Activated T-helper 2 cell treated with anti-CD3 and anti-CD28 coated beads, Interferon-gamma antibody, Interleukin-2, Interleukin-4, amounts not matched to agents 10 μg/mL and 5 μg/mL and 100 μg/mL, durations not matched to agents 14 hours and 24 hours and 36 hours (primary cell): ENCODE measurements at places on chromosomes 12 and 14.

DNA sequence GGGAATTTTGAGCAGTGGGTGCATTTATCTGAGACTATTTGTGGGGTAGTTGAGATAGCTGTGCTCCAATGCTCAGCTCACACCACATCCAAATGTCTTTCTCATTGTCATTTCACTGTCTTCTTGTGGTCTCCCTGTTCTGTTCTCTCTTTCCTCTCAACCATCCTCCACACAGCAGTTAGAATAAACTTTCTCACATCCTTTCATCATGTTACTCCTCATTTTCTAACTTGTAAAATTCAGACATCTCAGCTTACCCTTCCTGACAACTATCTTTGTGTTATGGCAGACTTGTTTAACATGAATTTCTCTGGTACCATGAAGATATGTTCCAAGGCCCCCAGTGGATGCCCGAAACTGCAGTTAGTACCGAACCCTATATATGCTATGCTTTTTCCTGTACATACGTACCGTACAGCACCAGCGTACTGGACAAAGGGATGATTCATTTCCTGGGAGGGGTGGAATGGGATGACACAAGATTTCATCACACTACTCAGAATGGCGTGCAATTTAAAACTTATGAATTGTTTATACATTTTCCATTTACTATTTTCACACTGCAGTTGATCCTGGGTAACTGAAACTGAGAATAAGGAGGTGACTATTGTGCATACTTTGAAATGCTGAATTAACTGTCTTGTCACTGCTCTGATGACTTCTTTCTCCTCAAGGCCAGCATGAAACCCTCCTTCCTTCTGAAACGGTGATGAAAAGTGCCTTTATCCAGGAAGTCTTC is 177.1 kb upstream of the SLC38A2 start:
- peak; percentile 44 for DNase-seq

GRCh38 chr14:35335388-35336092 is 43.4 kb downstream of the PSMA6 start:
- no peak for DNase-seq

DNA sequence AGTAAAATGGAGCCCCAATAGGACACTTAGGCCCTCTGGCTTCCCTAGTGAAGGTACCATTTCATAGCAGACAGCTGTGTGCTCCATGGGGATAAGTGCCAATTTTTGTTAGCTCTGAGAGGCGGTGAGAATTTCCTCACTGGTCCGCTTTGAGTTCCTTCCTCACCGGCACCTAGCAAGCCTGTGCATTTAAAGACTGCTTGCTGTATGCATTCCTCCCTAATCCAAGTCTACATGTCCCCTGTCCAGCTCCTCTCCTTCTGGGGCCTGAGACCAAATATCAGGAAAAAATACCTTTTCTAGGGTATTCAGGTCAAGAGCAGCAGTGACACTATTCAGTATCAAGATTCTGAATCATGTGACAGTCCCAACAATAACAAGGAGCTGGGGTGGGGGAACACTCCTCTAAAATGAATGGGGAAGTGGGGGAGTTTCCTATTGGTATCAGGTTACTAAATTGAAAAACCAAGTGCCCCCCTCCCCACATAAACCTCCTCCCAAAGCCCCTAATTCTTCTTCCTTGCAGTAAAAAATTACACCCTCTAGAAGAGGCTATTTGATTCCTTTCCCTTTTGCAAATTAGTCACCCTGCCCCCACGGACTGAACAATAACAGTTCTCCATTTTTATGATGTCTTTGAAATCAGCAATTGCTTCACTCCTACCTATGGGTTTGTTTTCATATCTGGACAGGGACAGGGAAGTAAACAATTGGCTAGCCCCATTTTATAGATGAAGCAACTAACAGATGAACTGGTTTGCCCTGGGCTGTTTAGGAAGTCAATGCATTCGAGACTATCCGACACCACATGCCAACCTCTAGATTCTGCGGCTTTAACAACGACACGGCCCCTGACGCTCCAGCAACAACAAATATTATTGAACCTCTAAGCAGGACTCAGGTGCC is 28.9 kb downstream of the BCL11B start:
- no peak for DNase-seq

DNA sequence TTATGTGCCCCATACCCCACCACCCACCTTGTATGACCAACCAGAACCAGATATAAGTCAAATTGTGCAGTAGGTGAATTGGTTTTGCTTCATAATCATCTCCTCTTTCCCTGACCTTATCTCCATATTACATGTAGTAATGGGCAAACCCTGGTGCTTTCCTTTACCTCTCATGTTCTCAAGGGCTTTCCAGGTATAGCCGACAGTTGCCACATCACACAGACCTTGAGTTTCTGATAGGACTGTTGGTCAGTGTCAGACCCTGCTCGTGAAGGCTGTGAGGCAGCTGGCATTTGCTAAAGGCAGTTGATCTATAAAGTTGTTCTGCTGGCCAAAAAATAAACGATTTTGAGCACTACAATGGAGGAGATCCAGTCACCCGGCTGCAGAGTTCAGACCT is 145.9 kb downstream of the ALX1 start:
- DNase-seq: no peak

DNA sequence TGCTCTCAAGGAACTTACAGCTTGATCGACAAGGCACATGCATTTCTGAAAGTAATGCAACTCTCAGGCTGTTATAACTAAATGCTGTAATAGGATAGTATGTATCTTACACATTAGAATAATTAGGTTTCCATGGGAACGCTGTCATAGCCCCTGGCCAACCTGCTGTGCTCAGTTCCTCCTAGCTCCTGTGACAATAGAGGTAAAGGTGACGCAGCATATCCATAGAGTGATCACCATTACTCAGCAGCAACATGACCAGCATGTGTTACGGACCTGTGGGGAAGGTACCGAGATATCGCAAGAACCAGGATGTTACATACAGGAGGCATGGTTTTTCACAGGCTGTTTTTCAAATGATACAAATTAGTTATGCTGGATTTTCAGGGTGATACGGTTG is 150.7 kb downstream of the CAND1 start:
- no peak for DNase-seq

GRCh38 chr12:98062464-98063245 is 452.7 kb upstream of the TMPO start:
- DNase-seq: no peak

DNA sequence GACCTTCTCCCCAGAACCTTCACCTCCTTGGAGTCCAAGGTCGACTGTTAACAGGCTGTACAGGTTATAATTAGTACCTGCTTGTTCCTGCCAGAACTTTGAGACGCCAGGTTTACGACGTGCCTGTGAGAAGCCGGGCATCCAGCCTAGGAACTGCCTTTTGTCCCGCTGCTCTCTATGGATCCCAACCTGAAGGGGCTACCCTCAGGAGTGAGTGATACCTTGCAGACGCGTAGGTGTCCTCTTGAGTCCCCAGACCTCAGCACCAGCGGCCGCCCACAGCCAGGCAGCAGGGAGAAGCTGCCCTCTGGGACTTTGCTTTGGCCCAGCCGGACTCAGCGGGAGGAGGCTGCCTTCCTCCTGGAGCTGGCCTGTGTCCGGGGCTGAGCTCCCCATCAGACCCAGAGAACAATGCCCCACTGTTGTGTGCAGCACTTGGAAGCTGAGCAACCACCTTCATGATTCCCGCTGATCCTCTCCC is 16.2 kb downstream of the SYNE3 start:
- DNase-seq: no peak

DNA sequence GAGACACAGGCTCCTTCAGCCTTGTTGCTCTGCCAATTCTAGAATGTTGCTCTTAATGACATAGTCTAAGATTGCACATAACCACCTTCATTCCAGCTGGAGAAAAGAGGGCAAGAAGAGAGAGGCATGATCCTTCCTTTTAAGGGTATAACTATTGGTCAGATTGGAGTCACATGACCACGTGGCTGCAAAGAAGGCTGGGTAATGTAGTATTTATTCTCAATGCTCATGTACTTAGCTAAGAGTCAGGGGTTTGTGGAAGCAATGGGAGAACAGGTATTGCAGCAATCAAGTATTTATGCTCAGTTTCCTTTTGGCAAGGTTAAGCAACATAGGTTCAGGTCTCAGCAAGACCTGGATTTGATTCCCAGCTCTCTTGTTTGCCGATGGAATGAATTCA is 298.8 kb upstream of the TBX3 start:
- DNase-seq: no peak

DNA sequence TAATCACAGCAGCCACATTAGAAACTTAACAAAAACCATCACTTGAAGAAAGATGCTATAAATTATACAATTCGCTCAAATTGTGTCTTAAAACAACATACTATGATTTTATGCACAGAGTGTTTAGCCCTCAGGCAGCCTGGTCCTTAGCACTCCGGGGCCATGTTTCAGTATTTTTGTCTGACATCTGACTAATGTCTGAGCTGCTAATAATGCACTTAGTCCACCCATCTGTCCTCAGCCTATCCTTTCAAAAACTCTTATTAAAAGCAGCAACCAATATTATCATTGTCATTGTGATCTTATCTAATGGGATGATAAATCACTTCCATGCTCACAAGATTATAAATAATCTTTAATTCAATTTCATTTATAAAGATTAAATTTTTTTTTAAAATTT is 602.7 kb upstream of the FOXG1 start:
- DNase-seq: no peak

GRCh38 chr12:98578392-98578791 is 15.1 kb upstream of the SLC25A3 start:
- DNase-seq: no peak

DNA sequence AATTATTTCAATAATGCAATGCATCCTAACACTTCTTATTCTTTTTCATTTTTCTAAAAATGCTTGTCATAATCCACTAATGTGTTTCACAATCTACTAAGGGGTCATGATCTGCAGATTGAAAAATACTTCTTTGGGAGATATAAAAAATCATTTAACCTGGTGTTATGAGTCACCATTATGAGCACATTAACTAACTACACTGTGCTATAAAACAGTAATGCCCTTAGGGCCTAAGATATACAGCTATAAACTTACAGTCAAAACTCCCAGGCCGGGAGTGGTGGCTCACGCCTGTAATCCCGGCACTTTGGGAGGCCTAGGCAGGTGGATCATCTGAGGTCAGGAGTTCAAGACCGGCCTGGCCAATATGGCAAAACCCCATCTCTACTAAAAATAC is 14.2 kb downstream of the ATXN2 start:
- no peak for DNase-seq

DNA sequence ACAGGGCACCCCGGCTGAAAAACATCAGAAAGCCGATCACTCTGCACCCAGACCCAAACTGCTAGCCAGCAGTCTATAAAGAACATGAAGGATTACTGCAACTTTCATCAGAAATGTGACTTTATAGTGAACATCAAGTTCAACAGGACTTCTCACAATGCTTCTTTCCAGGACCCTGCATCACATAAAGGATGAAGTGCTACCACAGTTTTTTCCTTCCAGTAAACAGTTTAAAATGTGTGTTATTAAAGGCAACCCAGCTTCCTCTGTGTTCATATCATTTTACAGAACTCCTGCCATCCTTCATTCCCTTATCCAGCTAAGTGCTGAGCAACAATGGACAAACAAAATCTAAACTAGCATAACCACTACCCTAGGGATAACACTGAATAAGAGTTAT is 280.3 kb upstream of the DIO2 start:
- no peak for DNase-seq
